Cardiac fibroblast (primary cell): ENCODE measurements at places on chromosomes 3 and 15.

GRCh38 chr15:101135532-101136166 is 116.2 kb downstream of the CHSY1 start:
- no peak for DNase-seq

GRCh38 chr15:79661411-79661810 is 229.3 kb downstream of the MINAR1 start:
- no peak for DNase-seq

- DNase-seq: peak; percentile 19
These were observed 73.3 kb upstream of the UBE2E2 start for GRCh38 chr3:23129817-23130216.

- no peak for DNase-seq
These were observed 3.3 kb downstream of the FETUB start for GRCh38 chr3:186643493-186643892.

GRCh38 chr3:129530251-129530791 is 1.9 kb downstream of the RHO start:
- peak; percentile 96 for DNase-seq

GRCh38 chr3:138081371-138082084 is 33.9 kb downstream of the DZIP1L start:
- peak; percentile 62 for DNase-seq

DNA sequence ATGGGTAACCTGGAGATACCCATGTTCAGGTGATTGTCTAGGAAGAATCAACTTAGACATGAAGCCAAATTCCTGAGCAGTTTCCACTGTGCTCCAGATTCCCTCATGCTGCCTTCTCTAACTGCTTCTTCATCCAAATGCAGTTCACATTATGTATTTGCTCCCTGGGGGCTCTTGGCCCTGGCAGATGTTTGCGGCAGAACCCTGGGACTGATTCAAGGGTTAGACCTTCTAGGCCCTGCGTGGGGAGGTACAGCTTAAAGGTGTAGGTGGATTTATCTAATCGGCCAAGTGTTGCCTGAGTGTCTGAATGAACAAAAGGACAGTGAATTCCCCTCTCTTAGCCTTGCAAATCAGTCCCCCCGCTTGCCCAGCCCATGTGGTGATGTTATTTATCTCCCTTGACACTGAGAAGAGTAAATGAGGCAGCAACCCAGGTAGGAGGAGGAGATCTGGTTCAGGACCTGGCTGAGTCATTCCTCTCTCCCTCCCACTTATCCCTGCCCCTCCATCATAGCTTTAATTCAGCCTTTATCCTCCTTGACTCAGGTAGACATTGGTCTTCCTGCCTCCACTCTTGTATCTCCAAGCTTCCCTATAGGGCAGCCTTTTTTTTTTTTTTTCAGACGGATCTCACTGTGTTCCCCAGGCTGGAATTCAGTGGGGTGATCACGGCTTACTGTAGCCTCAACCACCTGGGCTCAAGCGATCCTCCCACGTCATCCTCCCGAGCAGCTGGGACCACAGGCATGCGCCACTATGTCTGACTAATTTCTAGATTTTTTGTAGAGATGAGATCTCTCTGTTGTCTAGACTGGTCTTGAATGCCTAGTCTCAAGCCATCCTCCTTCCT is 54.8 kb downstream of the MAGEF1 start:
- peak; percentile 27 for DNase-seq
